ENCODE measurements at places on chromosomes 13 and 19.

DNA sequence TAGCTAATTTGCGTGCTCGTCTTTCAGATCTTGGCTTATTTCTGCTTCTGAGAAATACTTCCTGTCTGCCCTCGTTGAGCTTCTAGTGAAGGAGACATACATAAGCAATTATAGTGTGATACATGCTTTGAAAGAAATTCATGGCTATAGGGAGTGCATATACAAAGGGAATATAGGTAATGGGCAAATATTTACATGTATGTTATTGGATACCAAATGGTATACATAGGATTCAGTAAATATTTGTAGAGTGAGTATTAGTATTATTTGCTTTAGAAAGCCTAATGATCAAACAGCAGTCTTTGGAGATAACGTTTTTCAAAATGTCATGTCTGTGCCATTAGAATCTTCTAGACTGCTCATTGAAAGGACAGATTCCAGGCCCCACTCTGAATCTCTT is 5.2 kb downstream of the BRCA2 start:
- DNase-seq = no peak

DNA sequence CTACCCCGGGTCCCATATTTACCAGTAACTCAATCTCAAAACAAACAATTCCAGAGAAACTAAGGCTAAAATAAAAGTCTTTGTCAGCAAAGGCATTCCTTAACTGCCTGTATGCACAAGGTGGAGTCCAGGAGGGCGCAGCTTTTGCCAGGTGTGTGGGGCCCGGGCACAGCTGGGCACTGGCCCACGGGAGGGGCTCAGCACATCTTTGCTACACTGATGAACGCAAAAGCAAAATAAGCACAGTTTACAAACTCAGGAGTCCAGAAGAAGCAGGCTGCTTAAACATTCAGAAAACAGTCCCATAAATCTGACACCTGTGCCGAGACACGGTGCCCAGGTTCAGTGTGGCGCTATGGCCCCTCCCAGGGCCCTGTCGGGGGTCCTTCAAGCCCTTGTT is 70.8 kb downstream of the SLC7A1 start:
- DNase-seq = no peak

DNA sequence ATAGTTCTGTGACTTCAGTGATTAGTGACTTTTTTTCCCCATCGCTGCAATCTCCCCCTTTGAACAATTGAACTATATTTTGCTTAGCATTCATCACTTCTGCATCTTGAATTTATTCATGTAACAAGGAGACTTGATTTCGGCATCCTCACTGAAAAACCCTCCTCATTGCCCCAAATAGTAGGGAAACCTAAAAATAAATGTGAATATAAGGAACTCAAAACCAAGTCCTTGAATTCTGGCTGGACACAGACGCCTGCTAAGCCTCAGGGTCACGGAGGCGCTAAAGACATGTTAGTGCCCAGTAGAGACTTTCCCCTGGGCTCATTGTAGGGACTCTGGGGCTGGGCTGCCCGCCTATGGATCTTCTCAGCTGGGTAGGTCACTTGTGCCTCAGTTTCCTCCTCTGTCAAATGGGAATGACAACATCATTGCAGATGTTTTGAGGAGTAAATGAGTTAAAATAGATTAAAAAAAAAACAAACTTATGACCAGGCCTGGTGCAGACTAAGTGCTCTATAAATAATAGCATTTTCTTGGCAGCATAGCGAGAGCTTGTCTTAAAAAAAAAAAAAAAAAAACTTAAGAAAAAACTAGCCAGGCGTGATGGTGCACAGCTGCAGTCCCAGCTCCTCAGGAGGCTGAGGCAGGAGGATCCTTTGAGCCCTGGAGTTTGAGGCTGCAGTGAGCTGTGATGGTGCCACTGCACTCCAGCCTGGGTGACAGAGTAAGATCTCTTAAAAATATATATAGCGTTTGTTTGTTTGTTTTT is 1.8 kb upstream of the ADGRE5 start:
- no peak for DNase-seq

GRCh38 chr13:64758521-64759244 is 2471.5 kb downstream of the PCDH9 start:
- DNase-seq = no peak

DNA sequence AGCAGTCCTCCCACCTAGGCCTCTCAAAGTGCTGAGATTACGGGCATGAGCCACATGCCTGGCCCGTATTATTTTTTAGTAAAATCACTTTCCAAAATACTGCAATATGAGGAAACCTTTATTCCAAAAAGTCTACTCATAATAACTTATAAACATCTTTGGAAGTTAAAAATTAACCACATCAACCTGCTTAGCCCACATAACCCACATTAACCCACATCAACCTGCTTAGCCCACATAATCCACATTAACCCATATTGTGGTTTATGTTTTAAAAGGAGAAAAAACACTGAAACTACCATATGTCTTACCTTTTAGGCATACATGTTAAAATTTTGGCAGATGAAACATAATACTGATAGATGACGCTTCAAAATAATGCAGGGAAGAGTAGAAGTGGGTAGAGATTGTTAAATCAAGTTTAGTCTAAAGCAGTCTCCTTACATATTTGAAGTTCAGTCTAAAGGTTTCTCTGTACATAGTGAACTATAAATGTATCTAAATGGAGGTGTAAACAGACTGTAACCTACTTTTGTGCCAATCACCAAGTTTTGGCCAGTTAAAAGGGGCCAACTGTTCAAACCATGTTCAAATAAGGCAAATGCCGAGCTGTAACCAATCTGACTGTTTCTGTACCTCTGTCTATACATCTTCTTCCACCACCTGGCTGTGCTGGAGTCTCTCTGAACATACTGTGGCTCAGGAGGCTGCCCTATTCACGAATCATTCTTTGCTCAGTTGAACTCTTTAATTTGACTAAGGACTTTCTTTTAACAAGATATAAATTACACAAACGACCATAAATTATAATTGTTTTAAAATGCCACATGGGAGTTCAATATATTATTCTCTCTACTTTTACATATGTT is 14.5 kb downstream of the KPNA3 start:
- DNase-seq = no peak

GRCh38 chr19:17500447-17501198 is 10.8 kb upstream of the PGLS start:
- no peak for DNase-seq

- no peak for DNase-seq
Observed at GRCh38 chr19:53965091-53965490, 2.4 kb downstream of the CACNG8 start.

DNA sequence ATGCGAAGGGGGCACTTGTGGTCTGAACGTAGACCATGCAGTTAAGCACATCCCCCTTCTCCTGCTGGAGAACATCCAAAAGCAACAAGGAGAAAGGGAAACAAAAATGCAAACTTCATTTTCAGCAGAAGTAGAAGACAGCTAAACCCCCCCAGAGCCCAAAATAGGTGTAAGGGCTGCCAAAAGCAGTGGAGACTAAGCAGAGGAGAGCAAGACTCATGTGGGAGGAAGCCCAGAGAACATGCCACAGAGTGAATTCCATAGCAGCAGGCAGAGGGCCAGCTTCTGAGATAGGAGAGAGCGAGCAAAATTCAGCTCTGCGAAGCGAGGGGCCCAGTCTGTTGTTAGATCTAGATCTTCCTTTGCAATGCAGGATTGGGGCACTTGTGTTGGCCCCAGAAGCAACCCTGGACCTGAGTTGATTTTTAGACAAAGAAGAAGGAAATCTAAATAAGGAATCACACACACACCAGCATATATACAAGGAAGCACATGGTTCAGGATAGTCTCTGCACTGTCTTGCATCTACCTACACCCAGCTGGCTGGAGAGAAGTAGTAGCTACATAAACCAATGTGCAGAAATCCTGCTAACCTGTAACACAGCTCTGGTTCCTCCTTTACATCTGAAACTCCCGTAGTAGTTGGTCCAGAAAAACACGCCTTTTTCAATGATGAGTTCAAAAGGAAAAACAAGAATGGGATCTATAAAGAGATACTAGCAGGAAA is 199.6 kb downstream of the SPRY2 start:
- DNase-seq = peak; percentile 56

- DNase-seq = no peak
Observed at GRCh38 chr13:66069570-66069969, 1160.6 kb downstream of the PCDH9 start.

DNA sequence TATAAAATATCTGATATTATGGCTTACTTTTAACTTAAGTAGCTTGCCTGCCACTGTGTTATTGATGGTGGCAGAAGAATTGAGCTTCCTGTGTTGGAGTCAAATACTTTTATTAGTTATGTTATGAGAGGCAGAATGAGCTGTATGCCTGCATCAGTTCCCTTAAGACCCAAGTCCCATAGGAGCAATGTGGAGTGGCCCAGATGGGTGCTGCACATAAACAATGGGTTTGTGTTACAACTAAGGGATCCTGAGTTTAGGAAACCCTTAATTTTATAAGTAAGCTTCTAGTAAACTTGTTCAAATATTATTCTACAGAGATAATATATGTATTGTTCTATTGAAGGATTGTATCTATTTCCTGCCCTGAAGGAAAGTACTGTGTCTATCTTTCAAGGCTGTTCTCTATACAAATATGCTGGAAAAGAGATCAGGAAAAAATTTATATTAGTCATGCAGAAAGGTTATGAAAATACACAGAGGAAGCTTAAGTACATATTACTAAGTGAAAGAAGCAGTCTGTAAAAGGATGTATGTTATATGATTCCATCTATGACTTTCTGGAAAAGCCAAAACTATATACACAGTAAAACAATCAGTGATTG is 2018.0 kb upstream of the PCDH20 start:
- no peak for DNase-seq

- no peak for DNase-seq
Observed at GRCh38 chr13:98324105-98324504, 147.0 kb upstream of the RNF113B start.

DNA sequence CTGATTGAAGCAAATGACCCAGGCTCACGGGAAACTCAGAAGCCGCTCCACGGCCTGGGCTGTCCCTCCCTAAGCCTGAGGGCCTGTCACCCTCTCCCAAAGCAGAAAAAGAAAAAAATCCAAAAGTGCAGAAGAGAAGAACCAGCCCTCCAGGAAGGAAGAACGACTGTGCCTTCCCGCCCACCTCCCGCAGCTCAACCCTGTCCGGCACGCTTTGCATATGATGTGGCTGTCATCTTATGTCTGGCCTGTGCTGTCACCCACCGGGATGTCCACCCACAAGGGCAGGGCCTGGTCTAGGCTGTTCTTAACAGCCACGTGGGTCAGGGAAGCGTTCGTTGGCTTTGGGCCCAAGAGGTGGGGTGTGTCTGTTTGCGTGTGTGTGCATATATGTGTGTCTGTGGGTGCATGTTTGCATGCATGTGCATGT is 13.7 kb downstream of the ZBTB7A start:
- DNase-seq = peak; percentile 28

DNA sequence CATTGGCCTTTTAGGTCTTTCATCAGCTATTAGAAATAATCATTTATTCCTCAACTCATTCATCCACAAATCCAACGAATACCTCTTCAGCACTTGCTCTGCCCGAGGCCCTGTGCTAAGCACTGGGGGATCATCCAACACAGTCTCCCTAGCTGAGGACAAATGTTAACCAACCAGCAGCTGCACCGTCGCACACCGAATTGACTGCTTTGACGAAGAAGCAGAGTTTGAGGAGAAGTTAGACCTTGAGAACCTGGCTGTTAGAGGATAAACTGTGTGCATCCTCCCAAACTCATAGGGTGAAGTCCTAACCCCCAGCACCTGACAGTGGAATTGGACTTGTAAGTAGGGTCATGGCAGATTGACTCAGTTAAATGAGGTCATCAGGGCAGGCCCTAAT is 170.9 kb downstream of the USP12 start:
- no peak for DNase-seq

DNA sequence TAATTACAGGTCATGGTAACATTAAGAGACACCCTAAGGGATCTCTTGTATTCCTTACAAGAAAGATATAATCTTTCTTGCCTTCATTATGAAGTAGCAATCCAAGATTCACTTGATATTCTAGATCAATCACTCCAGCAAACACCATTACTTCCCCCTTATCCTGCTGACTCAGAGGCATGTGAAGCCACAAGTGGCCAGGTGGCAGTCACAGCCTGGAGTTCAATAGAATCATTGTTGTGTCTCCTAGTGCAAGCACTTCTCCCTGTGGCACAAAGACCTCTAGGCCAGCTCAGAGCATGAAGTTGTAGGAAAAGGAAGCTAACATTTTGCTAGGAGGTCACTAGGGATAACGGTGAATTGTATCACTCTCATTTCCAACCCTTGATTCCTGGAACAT is 864.3 kb upstream of the ATXN8OS start:
- no peak for DNase-seq

- no peak for DNase-seq
Observed at GRCh38 chr13:114134111-114134943, 1.9 kb upstream of the RASA3 start.

- DNase-seq = no peak
Observed at GRCh38 chr13:87538366-87539052, 132.7 kb upstream of the SLITRK5 start.

GRCh38 chr19:36838784-36839324 is 667 bp upstream of the ZNF790 start:
- DNase-seq = no peak

- no peak for DNase-seq
Observed at GRCh38 chr19:35451338-35452096, 3.5 kb downstream of the FFAR2 start.

DNA sequence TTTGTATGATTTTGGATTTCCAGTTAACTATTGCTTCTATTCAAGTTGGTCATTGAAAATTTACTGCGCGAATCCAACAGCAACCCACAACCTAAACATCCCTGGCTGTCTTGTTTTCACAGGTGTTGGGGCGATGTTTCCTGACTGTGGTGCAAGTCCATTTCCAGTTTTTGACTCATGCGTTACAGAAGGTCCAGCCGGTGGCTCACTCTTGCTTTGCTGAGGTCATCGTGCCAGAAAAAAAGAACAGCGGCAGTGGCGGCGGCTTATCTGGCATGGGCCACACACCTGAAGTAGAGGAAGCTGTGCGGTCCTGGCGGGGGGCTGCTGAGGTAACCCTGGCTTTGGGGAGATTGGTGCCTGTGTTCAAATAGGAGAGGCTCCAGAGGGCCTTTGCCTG is 45.2 kb upstream of the GPI start:
- DNase-seq = peak; percentile 28

- DNase-seq = no peak
Observed at GRCh38 chr13:39433651-39434050, 169.3 kb downstream of the LHFPL6 start.

- no peak for DNase-seq
Observed at GRCh38 chr13:102679449-102680132, 15.3 kb downstream of the METTL21C start.

GRCh38 chr13:41008349-41008980 is 10.7 kb downstream of the ELF1 start:
- no peak for DNase-seq
